ENCODE measurements at places on chromosomes 6 and 20.

DNA sequence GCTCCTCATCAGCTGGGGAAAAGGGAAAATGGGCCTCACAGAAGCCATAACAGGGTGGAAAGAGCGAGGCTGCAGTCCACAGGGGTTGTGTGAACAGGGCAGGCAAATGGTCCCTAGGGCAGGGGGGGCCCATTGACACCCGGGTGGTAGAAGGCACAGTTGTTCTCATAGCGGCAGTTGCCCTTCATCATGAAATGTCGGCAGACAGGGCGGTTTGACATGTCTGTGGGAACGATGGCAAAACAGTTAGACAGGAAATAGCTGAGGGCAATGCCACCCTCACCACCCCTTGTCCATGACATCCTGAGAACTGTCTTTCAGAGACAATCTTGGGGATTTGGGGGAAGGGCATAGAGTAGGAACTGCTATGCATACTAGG is 15.6 kb downstream of the PPP1R10 start:
- H3K27ac ChIP-seq = no peak overlapping the region
- peaks cover 57% of the 10 kb centered on the region for H3K36me3 ChIP-seq
- no peak overlapping the region for H3K4me3 ChIP-seq
- no peaks in the 10 kb centered on the region for H3K27me3 ChIP-seq

DNA sequence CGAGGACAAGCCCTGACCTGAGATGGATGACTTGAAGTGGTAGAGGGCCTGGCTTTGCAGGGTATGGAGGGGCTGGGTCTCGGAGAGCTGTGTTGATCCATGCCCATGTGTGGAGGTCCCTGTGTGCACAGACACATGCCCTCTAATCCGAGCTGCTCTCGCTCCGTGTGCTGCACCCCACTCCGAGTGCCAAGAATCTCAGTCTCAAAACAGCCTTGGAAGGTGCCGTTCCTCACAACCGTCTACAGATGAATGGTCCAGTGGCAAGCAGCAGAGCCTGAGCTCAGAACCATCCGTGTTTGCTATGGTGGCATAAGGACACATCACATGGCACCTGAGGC is 92.4 kb downstream of the RAMACL start:
- H3K4me3 ChIP-seq = no peak overlapping the region
- no peak for DNase-seq
- H3K4me1 ChIP-seq = peaks cover 2% of the 10 kb centered on the region

DNA sequence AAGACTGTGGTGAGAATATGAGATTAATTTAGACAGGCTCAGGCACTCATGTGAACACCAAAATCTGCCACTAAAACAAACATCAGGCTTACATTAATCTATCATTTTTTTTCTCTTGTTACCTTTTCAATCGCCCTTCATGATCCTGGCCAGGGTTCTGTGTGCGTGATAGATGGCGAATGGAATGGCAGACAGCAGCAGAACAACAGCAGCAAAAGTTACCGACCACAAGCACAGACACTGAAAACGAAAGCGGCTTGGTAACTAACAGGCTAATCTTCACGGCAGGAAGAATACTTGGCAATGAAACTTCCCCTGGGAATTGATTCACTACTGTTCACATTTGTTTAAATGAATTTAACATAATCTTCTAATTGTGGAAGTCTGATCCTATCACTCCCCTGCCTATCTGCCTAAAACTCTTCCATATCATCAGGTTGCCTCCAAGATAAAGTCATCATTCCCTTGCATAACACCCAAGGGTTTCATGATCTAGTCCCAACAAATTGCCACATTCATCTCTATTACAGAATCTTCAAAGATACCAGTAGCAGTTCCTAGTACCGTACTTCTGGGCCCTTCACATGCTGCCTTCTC is 28.7 kb downstream of the PTPRK start:
- H3K4me1 ChIP-seq = no peaks in the 10 kb centered on the region
- H3K27me3 ChIP-seq = peaks cover 5% of the 10 kb centered on the region
- no peak overlapping the region for H3K4me3 ChIP-seq
- H3K27ac ChIP-seq = no peak overlapping the region
- DNase-seq = no peak
- H3K36me3 ChIP-seq = no peaks in the 10 kb centered on the region

- no peak overlapping the region for H3K27ac ChIP-seq
- H3K4me3 ChIP-seq = no peak overlapping the region
- no peaks in the 10 kb centered on the region for H3K27me3 ChIP-seq
- no peaks in the 10 kb centered on the region for H3K36me3 ChIP-seq
- H3K4me1 ChIP-seq = no peaks in the 10 kb centered on the region
Measured at GRCh38 chr6:98579079-98579478, 255.3 kb upstream of the POU3F2 start.

- no peaks in the 10 kb centered on the region for H3K36me3 ChIP-seq
- H3K27me3 ChIP-seq = no peaks in the 10 kb centered on the region
- H3K27ac ChIP-seq = no peak overlapping the region
- no peaks in the 10 kb centered on the region for H3K4me1 ChIP-seq
Measured at GRCh38 chr20:35181731-35182130, 9.9 kb downstream of the PROCR start.

Data from activated naive CD4-positive, alpha-beta T cell treated with anti-CD3 and anti-CD28 coated beads, Interleukin-2, amount 10 ng/mL, durations not matched to agents 7 days and 5 days (primary cell).